A549 (cell line): ENCODE measurements at places on chromosomes 16 and 17.

- DNase-seq = no peak
These were observed 12.6 kb upstream of the POLR3E start for GRCh38 chr16:22284637-22285036.

DNA sequence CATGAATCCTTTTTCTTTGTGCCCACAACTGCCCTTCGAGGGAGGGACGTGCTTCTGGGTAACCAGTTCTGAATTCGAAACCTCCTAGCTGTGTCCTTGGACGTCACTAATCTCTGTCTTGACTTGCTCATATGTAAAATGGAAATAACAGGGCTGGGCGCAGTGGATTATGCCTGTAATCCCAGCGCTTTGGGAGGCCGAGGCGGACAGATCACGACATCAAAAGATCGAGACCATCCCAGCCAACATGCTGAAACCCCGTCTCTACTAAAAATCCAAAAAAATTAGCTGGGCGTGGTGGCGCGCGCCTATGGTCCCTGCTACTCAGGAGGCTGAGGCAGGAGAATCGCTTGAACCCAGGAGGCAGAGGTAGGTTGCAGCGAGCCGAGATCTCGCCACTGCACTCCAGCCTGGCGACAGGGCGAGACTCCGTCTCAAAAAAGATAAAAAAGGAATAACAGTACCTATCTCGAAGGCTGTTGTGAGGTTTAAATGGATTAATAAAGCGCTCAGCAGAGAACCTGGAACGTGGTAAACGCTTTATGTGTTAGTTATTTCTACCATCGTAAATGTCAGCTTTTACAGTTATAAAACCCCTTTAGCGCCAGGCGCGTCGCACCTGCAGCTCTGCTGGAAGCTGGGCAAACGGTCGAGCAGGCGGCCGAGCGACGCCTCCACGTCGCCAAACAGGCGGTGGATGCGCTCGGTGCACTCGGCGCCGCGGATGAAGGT, 641 bp downstream of the COG8 start:
- DNase-seq = no peak

DNA sequence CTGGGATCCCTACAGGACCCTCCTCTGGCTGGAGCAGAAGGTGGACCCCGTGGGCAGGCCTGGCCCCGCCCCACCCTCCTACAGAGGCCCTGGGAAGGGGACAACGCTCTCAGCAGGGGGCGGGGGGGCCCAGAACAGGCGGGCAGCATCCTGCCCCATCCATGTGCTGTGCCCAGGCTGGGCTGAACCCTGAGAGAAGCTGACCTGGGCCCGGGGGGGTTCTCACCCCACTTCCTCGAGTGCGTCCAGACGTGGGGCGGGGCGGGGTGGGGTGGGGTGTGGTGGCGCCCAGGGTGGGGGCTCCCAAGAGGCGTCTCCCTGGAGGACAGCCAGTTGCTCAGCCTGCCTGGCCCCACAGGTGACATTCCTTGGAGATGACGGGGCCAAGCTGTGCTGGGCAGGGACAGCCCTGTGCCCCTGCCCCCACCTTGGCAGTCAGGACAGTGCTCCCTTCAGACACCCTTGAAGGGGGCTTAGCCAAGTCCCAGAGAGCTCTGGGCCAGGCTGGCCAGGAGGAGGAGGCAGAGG, 390 bp upstream of the UNC13D start:
- DNase-seq = peak; percentile 76

DNA sequence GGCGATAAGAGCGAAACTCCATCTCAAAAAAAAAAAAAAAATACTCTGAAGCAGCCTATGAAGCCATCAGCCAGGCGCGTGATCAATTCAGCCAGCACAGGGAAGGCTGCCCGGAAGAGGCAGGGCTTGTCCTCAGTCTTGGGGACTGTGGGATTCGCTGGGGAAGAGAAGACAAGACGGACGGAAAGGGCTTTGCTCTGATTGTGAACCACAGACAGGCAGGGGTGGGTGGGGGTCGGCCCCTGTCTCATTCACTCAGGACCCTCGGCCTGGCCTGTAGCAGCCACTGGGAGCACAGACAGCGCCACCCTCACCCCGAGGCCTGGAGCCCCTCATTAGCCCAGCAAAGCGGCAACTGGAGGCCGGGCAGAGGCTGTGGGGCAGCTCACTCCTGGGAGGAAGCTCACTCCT, 37.2 kb downstream of the ABR start:
- no peak for DNase-seq

- DNase-seq = no peak
These were observed 18.7 kb upstream of the RFFL start for GRCh38 chr17:35082073-35082657.

DNA sequence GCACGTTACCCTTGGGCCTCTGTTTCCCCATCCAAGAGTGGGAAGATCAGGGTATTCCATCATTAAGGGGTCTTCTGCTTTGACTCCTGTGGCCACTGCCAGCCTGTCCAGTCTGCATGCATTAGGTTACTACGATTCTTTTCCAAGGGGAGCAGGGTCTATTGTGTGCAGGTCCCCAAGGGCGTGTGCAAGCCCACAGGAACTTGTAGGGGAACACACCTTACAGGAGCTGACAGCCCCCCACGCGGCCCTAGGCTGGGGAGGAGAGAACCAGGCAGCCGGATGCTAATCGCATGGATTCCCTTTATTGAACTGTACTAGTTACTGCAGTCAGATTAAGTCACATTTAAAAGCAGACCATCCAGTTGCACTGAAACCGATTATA, 116.7 kb downstream of the C16orf78 start:
- DNase-seq = no peak

- no peak for DNase-seq
These were observed 30.4 kb upstream of the ZC3H18 start for GRCh38 chr16:88539652-88540345.

GRCh38 chr17:45366691-45367090, 49.9 kb upstream of the MAP3K14 start:
- DNase-seq = no peak

GRCh38 chr17:5769593-5770354, 185.5 kb upstream of the NLRP1 start:
- DNase-seq = no peak

DNA sequence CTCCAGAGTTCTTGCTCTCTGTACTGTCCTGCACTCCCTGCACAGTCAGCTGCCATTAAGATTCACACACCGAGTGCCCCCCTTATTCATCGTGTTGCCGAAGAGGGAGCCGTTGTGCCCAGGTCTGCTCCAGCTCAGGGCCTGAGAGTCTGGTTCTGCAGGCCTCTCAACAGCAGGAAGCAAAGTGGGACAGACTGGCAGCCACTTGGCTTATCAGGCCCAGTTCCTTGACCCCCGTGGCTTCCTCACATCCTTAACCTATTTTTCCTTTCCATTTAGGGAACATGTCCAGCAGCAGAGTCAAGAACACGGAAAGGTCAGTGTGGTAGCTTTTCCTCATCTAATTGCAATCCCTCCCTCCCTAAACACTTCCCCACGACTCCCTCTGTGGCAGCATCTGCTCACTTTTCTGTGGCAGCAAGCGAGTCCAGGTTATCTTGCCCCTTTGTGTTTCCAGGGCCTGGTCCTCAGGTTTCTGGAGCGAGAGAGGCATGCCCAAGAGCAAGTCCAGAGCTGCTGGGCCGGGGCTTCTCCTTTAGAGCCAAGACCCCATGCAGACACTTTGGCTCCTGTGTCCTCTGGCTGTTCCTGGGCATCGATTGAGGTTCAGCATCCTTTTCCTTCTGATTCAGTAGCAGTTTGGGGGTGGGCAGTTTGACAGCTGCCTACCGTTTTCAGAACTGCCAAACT, 22.1 kb upstream of the ADAM11 start:
- no peak for DNase-seq

- DNase-seq = no peak
These were observed 40.0 kb upstream of the CCL1 start for GRCh38 chr17:34403006-34403405.

DNA sequence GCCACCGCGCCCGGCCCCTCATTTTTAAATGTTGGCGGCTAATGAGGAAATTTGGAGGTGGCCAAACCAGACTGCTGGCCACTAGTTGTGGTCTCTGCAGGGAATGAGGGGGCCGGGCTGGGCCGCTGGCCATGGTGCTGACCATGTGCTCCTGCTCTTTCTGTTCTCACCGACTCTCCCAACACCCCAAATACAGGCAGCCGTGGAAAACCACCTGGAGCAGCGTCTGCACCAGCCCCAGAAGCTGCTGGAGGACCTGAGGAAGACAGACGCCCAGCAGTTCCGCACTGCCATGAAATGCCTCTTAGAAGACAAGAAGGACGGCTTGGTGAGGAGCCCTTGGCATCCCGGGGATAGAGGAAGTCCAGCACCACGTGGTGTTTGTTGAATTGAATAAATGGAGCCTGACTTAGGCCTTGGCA, 21.3 kb downstream of the OTOA start:
- no peak for DNase-seq

- DNase-seq = no peak
These were observed 13.7 kb downstream of the TENT4B start for GRCh38 chr16:50166511-50167500.

DNA sequence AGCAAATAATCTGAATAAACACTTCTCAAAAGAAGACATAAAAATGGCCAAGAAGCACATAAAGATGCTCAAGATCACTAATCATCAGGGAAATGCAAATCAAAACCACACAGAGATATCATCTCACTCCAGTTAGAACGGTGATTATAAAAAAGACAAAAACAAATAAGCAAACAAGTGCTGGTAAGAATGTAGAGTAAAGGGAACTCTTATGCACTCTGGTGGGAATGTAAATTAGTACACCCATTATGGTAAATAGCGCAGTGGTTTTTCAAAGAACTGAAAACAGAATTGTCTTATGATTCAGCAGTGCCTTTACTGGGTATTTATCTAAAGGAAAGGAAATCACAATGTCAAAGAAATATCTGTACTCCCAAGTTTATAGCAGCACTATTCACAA, 343.2 kb downstream of the HAPSTR1 start:
- DNase-seq = no peak

DNA sequence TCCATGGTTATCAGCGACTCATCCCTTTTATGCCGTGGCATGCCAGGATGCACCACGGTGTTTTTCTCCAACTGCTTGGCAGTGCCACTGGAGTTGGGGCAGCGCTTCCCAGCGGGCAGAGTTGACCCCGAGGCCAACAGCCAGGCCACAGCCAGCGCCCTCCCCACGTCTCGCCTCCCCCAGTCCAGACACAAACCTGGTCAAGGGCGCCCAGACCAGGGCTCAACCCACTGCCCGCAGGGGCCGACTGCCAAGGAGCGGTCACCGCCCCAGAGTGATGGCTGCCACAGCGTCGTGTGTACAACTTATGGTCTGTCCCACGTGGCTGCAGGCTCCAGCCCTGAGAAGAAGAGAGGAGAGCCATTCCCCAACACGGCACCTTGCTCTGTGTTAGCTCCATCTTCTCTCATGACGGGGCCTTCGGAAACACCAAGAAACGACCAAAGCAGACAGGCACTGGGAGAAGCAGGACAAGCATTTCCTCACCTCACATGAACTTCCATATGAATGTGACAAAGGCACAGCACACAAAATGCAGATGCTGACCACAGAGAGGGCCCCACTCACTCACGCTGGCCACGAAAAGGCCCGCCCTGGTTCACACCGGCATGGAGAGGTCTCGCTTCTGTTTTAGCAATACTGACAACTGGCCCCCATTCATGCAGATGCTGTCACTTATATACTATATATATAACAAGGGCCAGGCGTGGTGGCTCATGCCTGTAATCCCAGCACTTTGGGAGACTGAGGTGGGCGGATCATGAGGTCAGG, 27.0 kb downstream of the AXIN1 start:
- no peak for DNase-seq

- DNase-seq = no peak
These were observed 198.4 kb downstream of the CYB561 start for GRCh38 chr17:63247706-63248105.

DNA sequence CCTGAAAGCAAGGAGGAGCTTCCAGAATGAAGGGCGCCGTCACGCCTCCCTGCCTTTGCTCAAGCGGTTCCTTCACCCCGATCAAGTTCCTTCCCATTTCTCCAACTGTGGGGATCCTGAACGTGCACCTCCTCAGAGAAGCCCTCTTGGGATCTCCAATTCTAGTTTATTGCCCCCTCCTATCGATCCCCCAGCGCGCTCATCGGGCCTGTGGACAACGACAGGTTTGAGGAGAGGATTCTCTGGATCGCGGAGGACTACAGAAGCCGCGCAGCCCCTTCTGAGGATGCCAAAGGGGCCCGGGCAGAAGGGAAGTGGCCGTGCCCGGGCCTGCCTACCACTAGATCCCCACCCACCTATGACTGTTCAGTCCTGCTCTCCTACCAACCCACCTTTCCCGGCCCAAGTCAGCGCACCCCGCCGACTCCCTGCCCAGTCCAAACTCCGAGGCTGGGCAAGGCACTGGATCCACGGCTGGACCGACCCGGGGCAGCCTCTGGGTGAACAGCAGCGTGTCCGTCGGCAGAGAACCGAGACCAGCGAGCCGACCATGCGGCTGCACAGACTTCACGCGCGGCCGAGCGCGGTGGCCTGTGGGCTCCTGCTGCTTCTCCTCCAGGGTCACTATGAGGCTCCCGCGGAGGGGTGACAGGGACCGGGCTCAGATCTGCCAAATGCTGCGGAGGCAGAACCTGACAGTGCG, 12.8 kb upstream of the CES3 start:
- DNase-seq = no peak

GRCh38 chr17:75490953-75491649, 24.2 kb downstream of the CASKIN2 start:
- no peak for DNase-seq

- DNase-seq = no peak
These were observed 428.4 kb upstream of the CDH5 start for GRCh38 chr16:65938083-65938482.

DNA sequence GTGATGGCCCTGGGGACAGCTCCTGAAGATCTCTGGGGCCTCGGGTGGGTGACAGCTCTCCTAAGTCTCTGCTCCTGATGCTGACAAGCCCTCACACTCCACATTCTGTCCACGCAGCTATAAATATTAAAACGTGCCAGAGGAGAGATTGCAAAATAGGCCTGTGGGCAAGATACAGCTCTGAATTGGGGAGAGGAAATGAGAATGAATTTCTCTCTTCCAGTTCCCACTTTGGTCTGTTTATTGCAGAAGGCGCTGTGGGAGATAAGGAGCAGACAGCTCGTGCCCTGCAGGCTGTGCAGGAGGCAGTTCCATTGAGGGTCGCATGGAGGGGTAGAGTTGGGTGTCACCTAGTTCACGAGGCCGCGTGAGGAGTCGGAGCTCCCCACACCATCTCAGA, 87.5 kb upstream of the SDK2 start:
- no peak for DNase-seq

DNA sequence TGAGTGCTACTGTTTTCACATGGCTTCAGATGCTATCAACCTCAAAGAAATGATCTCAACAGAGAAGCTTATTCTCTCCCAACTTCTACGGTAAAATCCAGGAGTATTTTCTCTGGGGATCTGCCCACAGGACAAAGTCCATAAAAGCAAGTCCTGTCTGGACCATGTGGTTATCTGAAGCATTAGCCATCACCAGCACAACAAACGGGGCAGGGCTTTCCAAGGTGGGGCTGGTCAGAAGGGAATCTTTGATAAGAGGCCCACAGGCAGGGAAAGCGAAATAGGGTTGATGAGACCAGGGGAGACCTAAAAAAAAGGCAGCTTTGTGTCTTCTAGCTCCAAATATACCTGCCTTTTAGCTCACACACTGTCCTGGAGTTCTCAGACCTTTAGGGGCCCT, 38.7 kb upstream of the CACNG3 start:
- no peak for DNase-seq
